ENCODE measurements at places on chromosomes 7 and 10. TPM values are rescaled to one million over a fixed set of nuclear protein-coding genes. Genes with fewer than 3 reads are reported as not detected.

DNA sequence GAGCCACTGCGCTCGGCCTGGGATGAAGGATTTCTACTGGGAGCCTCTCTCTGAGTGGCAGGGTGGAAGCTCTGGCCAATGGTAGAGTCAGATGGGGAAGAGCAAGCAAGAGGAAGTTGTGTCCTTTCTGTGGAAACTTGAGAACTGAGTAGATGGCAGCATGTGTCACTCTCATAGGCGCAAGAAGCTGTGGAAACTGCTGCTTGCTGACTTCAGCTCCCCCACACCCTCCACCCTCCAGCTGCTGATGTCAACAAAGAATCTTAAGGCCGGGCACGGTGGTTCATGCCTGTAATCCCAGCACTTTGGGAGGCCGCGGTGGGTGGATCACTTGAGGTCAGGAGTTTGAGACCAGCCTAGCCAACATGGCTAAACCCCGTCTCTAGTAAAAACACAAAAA lies 39.8 kb upstream of the SRGN start:
- no peak overlapping the region for H3K27ac ChIP-seq
- H3K4me1 ChIP-seq: peaks cover 6% of the 10 kb centered on the region
- no peaks in the 10 kb centered on the region for H3K36me3 ChIP-seq
- H3K27me3 ChIP-seq: no peaks in the 10 kb centered on the region
- no peak for DNase-seq
- no peak overlapping the region for H3K4me3 ChIP-seq

The NKX1-2 gene
- not detected for total RNA-seq

GRCh38 chr10:28906011-28906411 lies 228.7 kb downstream of the BAMBI start:
- no peak for DNase-seq
- H3K27me3 ChIP-seq: no peaks in the 10 kb centered on the region
- H3K4me3 ChIP-seq: no peak overlapping the region
- H3K27ac ChIP-seq: no peak overlapping the region
- H3K36me3 ChIP-seq: no peaks in the 10 kb centered on the region
- no peaks in the 10 kb centered on the region for H3K4me1 ChIP-seq

GRCh38 chr7:135943134-135943879 lies 33.9 kb downstream of the MTPN start:
- H3K4me1 ChIP-seq: peaks cover 10% of the 10 kb centered on the region
- H3K36me3 ChIP-seq: no peaks in the 10 kb centered on the region
- no peak overlapping the region for H3K4me3 ChIP-seq

GRCh38 chr7:115561335-115562110 lies 469.0 kb downstream of the TFEC start:
- no peak overlapping the region for H3K27ac ChIP-seq
- H3K36me3 ChIP-seq: no peaks in the 10 kb centered on the region
- DNase-seq: no peak
- no peaks in the 10 kb centered on the region for H3K4me1 ChIP-seq
- H3K27me3 ChIP-seq: no peaks in the 10 kb centered on the region

GRCh38 chr7:127652333-127653248 lies 597 bp downstream of the SND1 start:
- H3K27me3 ChIP-seq: no peaks in the 10 kb centered on the region
- H3K36me3 ChIP-seq: no peaks in the 10 kb centered on the region
- H3K4me1 ChIP-seq: peaks cover 36% of the 10 kb centered on the region
- H3K27ac ChIP-seq: no peak overlapping the region

GRCh38 chr7:83941300-83941699 lies 253.3 kb downstream of the SEMA3A start:
- H3K4me3 ChIP-seq: no peak overlapping the region
- no peaks in the 10 kb centered on the region for H3K36me3 ChIP-seq
- no peak for DNase-seq
- H3K27ac ChIP-seq: no peak overlapping the region

The TDRD1 gene
- total RNA-seq: not detected

DNA sequence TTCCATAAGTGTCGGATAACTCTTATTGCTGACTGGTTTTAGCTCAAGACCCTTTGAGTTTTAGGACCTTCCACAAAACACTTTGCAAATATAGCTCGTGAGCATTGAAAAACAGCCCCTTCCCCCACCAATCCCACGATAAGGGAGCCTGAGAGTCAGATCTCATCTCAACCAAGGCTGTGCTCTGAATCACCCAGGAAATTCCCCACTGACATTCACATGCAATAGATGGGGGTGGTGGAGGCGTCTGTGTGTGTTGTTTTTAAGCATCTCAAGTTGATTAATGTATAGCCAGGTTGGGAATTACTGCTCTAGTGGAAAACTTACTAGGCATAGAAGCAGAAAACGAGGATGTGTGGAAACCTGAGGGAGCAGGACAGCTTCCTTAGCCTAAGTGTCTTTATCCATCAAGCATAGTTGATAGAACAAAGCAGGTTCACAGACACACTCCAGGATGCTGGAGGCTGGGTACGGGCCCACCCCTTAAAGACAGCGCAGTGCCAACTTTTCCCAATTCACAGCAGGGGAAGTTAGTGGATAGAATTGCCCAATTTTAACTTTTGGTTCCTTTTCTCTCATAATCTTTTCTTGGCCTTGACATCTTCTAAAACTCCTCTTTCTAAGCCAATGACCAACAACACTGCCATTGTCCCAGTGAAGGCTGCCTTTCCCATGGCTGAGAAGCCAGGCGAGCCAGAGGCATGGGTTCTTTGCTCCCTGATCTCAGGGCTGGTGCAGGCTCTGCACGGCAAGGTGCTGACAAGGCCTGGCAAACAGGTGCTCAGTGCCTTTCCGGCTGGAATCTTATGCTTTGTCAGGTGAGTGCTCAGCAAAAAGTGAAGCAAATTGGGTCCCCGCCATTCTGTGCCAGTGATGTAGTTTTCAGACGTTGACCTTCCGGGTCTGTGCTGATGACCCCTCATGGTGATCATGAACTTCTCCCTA lies 98.5 kb upstream of the INSIG1 start:
- no peaks in the 10 kb centered on the region for H3K36me3 ChIP-seq
- no peak overlapping the region for H3K27ac ChIP-seq
- no peak overlapping the region for H3K4me3 ChIP-seq
- no peaks in the 10 kb centered on the region for H3K27me3 ChIP-seq

DNA sequence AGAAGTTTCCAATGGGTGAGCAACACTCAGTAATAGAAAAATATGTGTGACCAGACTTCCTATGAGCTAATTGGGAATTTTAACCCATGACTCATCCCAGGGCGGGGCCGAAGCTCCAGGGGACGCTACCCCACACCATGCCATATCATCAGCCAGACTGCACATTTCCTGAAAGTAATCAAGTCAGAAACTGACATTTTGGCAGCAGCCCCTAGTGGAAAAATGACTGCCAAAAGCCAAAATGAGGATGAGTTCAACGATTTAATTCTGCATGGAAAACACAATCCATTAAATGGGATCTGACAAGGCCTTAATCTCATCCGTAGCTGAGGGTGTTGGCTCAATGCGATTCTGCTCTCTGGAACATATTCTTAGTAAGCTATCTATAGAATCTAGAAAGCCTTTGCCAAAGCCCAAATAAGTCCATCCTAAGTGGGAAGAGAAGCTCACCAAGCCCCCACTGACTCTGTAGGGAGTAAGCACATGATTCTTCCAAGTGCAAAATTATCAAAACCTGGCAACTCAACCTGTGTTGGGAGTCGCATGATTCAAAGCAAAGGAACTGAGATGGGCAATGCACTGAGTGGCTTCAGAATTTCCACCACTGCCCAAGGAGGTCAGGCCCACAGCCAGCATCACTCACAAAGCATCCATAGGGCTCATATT lies 93.1 kb upstream of the PDE1C start:
- peak; percentile 8 for DNase-seq
- no peaks in the 10 kb centered on the region for H3K4me1 ChIP-seq
- no peaks in the 10 kb centered on the region for H3K36me3 ChIP-seq
- H3K27ac ChIP-seq: no peak overlapping the region

The TAS2R41 gene
- total RNA-seq: not detected

GRCh38 chr10:13382703-13383398 lies 34.8 kb upstream of the SEPHS1 start:
- H3K4me3 ChIP-seq: peak overlapping the region; percentile 22
- H3K27ac ChIP-seq: peak overlapping the region; percentile 85
- no peaks in the 10 kb centered on the region for H3K36me3 ChIP-seq
- H3K27me3 ChIP-seq: no peaks in the 10 kb centered on the region
- peak; percentile 48 for DNase-seq
- peaks cover 22% of the 10 kb centered on the region for H3K4me1 ChIP-seq

- no peak overlapping the region for H3K4me3 ChIP-seq
- H3K27ac ChIP-seq: no peak overlapping the region
- DNase-seq: no peak
- H3K4me1 ChIP-seq: no peaks in the 10 kb centered on the region
- H3K36me3 ChIP-seq: no peaks in the 10 kb centered on the region
- H3K27me3 ChIP-seq: no peaks in the 10 kb centered on the region
Measured at GRCh38 chr10:69974551-69975155, 78.0 kb upstream of the MACROH2A2 start.

The MIOS gene
- 47.9 TPM for total RNA-seq

GRCh38 chr7:18175801-18176450 lies 148.3 kb upstream of the PRPS1L1 start:
- H3K27ac ChIP-seq: no peak overlapping the region
- DNase-seq: no peak
- H3K36me3 ChIP-seq: no peaks in the 10 kb centered on the region
- H3K4me1 ChIP-seq: no peaks in the 10 kb centered on the region
- H3K27me3 ChIP-seq: no peaks in the 10 kb centered on the region
- no peak overlapping the region for H3K4me3 ChIP-seq

The GALNT17 gene
- total RNA-seq: 63.8 TPM

GRCh38 chr7:38107486-38107893 lies 70.6 kb upstream of the STARD3NL start:
- no peak overlapping the region for H3K27ac ChIP-seq
- no peak overlapping the region for H3K4me3 ChIP-seq
- no peaks in the 10 kb centered on the region for H3K36me3 ChIP-seq
- H3K27me3 ChIP-seq: no peaks in the 10 kb centered on the region

GRCh38 chr10:311901-312665 lies 176.8 kb downstream of the ZMYND11 start:
- H3K27me3 ChIP-seq: no peaks in the 10 kb centered on the region
- H3K4me3 ChIP-seq: no peak overlapping the region
- H3K4me1 ChIP-seq: peaks cover 5% of the 10 kb centered on the region
- H3K27ac ChIP-seq: no peak overlapping the region

- DNase-seq: no peak
- H3K27me3 ChIP-seq: no peaks in the 10 kb centered on the region
- no peak overlapping the region for H3K27ac ChIP-seq
- no peaks in the 10 kb centered on the region for H3K4me1 ChIP-seq
- H3K4me3 ChIP-seq: no peak overlapping the region
- no peaks in the 10 kb centered on the region for H3K36me3 ChIP-seq
Measured at GRCh38 chr7:4815609-4816418, 40.4 kb downstream of the AP5Z1 start.

DNA sequence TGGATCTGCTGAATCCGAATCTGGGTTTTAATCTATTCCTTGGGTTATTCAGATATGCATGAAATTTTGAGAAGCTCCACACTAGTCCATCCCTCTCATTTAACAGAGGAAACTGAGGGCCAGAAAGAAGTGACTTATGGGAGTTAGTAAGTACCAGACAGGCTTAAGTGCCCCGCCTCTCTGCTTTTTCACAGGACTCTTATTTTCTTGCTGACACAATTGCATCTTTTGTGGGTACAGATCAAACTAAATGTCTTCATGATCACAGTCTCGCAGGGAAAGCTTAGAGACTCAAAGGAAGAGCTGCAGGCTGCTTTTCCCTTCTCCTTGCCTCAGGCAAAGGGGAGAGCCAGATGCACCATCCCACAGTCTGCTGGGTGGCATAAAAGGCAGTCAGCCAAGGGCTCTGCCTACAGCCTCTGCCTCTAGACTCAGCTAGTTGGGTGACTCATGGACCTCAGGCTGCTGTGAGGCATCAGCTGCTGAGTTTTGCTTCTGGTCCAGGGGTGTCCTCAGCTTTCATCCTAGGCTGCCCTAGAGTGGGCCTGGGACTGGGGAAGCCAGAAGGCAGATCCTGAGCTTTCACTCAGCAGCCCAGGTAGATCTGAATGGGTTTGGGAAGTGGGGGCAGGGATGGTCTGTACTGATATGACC lies 11.6 kb downstream of the GOLGA7B start:
- no peaks in the 10 kb centered on the region for H3K4me1 ChIP-seq
- H3K4me3 ChIP-seq: no peak overlapping the region
- DNase-seq: no peak

GRCh38 chr7:91357379-91357778 lies 93.1 kb downstream of the FZD1 start:
- H3K4me1 ChIP-seq: no peaks in the 10 kb centered on the region
- H3K4me3 ChIP-seq: no peak overlapping the region
- no peaks in the 10 kb centered on the region for H3K27me3 ChIP-seq
- DNase-seq: no peak
- H3K36me3 ChIP-seq: no peaks in the 10 kb centered on the region

DNA sequence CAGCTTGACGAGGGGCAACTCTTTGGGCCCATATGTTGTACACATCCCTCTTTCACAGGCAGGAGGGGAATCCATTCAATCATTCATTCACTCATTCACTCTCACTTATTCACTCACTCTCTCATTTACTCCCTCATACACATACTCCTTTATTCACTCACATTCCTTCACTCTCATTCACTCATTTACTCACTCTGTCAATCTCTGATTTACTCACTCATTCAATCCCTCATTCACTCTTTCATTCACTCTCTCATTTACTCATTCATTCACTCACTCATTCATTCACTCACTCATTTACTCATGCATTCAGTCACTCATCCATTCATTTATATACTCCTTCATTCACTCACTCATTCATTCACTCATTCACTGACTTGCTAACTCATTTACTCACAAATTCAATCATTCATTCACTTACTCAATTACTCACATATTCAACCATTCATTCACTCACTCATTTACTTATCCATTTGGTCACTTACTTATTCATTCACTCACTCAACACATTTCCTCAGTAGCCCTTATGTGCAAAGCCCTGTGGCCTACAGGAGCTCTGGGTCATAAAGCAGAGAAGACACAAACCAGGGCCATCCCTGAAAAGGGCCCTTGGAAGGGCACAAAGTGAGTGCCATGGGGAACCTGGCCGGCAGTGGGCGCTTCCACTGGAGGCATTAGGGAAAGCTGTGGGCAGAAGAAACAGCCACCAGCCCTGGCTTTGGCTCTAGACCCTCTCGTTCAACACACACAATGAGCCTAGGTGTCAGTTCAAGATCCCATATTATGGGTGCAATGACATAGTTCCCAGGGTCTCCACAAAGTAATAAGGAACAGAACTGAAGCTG lies 26.0 kb downstream of the HIP1 start:
- DNase-seq: no peak
- no peaks in the 10 kb centered on the region for H3K4me1 ChIP-seq
- no peaks in the 10 kb centered on the region for H3K36me3 ChIP-seq
- H3K27ac ChIP-seq: peak overlapping the region; percentile 71
- H3K4me3 ChIP-seq: no peak overlapping the region

- H3K4me3 ChIP-seq: no peak overlapping the region
- H3K27ac ChIP-seq: no peak overlapping the region
- no peaks in the 10 kb centered on the region for H3K4me1 ChIP-seq
- H3K36me3 ChIP-seq: no peaks in the 10 kb centered on the region
- H3K27me3 ChIP-seq: no peaks in the 10 kb centered on the region
Measured at GRCh38 chr10:14185316-14186045, 145.2 kb downstream of the FRMD4A start.

DNA sequence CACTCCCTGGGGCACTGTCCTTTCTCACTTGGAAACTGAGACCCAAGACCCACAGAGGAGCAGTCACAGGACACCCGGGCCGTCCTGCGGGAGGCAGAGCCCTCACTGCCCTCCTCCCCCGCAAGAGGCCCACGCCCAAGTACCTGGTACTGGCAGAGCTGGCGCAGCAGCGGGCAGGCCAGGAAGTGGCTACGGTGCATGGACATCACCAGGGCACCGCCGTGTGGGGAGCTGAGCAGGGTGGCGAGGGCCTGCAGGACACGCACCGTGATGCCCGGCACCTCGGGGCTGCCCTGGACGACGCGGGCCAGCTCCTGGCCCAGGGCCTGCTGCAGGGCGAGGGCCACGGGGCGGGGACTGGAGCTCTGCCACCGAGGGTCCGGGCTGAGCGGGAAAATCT lies 20.0 kb upstream of the MICALL2 start:
- no peak for DNase-seq
- H3K27me3 ChIP-seq: no peaks in the 10 kb centered on the region
- no peaks in the 10 kb centered on the region for H3K4me1 ChIP-seq
- peaks cover 54% of the 10 kb centered on the region for H3K36me3 ChIP-seq
